ENCODE measurements at places on chromosomes 3 and 15.

DNA sequence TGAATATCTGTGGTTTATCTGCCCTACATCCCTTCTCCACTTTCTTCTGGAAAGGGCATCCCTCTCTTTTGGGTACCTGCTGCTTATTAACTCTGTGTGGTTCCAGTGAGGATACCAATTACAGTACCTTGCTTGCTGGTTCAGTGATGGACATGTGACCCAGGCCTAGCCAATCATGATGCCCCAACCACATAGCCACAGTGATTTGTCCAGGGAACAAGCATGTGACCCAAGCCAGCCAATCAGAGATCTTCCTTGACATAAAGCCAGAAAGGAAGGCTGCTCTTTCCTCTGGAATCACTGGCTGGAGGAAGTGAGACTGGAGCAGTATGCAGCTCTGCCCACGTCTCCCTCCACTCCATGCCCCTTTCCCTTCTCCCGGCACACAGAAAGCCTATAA, 10.9 kb upstream of the TMEM158 start:
- no peak for DNase-seq

- DNase-seq, result no peak
These were observed 33.8 kb downstream of the MSL2 start for GRCh38 chr3:136162322-136162721.

- DNase-seq, result no peak
These were observed 14.7 kb downstream of the IQGAP1 start for GRCh38 chr15:90402767-90403166.

GRCh38 chr3:105765308-105765639, 103.5 kb downstream of the CBLB start:
- no peak for DNase-seq

GRCh38 chr3:186787642-186788481, 4.5 kb downstream of the EIF4A2 start:
- no peak for DNase-seq

DNA sequence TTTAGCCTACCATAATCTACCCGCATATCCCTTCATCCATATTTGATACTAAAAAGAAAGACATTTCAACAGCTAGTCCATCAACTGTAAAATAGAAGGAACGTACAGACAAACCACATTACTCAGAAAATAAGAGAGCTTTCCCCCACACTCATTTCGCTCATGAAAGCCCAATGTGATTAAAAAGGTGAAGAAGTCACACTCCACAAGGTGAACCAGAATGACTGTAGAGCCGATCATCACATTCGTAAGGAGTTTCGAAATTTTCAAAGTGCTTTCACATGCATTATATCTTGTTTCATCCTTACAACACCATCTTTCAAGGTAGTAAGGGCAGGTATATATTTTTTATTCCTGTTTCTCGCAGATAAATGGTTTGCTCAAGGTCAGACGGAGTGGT, 225.3 kb downstream of the FOXP1 start:
- no peak for DNase-seq

- no peak for DNase-seq
These were observed 33.5 kb downstream of the IRAK2 start for GRCh38 chr3:10198226-10198625.

- DNase-seq, result no peak
These were observed 192.8 kb upstream of the THBS1 start for GRCh38 chr15:39388118-39388517.

- no peak for DNase-seq
These were observed 421.6 kb downstream of the EPHB1 start for GRCh38 chr3:135216659-135217058.

DNA sequence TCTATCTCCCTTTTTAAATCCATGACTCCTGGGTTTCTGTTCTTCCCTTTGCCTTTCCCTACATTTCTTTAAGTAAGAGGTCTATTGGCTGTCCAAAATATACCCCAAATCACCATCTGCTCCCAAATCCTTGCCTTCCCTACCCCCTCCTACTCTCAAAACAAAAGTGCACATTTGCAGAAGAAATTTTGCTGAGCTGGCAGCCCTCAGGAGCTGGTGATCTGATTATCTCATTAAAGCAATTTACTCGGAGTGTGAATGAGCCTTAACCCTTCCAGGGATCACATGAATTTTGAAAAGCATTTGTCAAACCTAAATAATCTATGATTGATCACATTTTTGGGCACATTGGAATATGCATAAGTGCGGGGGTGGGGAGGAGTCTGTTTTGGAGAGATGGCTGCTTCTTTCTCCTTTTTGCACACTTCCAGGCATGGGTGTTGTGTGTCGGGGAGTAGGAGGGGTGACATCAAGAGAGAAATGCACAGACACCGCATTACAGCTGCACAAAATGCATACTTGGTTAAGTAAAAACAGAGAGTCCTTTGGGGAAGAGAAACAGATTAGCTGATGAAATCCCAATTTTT, 892.6 kb downstream of the TUSC7 start:
- no peak for DNase-seq

All from progenitor cell of endocrine pancreas (in vitro differentiated cells).